ENCODE measurements at places on chromosomes 12 and 14.

GRCh38 chr14:106837870-106838269 lies 1311.5 kb downstream of the TMEM121 start:
- no peak for DNase-seq

DNA sequence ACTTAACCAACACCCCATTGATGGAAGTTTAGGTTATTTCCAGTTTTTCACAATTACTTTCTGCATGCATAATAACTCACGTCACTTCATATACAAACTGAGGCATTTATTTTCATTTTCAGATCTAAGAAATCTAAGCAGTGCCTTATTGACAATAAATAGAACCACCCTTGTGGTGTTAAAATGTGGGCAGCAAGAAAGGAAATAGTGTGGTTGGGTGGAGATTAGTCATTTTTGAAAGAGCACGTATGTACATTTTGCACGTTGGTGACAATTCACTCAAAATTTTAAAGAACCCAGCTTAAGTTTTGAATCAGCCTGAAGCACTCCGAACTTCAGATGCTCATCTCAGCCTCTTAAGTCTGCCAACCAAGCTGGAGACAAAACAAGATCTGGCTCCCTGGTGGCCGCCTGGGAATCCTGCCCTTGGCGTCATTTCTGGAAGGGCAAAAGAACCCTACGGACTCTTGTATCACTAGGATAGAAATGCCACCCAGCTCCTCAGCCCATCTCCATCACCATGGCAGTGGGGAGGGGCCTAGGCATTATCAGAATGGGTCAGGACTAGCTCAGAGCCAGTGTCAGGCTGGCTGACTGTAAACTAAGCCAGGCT lies 89.5 kb upstream of the BCL2L14 start:
- no peak for DNase-seq

DNA sequence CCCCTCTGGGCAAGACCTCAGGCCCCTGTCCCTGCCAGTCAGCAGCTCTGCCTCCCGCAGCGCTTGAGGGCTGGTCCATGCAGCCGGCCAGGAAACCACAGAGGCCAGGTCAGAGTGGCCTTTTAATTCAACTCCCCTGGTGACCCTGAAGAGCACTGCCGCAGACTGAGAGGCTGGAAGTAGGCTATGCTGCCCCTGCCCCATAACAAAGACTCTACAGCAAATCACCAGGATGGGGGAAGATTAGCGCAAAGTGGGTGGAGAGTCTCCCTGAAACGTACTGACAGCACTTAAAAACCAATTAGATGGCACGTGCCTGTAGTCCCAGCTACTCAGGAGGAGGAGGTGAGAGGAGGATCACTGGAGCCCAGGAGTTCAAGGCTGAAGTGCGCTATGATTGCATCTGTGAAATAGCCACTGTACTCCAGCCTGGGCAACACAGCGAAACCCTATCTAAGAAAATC lies 70.5 kb downstream of the ITPK1 start:
- DNase-seq = no peak

- DNase-seq = no peak
Observed at GRCh38 chr12:15700595-15700994, 88.6 kb downstream of the EPS8 start.

DNA sequence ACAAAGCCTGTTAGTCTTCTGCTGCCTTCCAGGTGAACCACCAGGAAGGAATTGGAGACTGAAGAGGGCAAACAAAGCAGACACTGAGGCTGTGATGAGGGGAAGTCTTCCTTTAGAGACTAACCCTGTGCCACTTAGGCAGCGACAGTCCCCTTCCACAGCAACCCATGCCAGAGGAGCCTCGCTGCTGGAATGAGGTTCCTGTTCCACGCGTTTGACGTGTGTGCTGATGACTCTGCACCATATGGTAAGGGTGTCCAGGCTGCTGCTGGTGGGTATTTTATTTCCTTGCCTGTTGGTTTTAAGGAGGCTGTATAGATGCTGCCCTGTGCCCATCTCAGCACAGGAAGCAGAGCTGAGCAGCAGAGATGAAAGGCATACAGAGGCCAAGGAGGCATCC lies 361.9 kb upstream of the FKBP4 start:
- no peak for DNase-seq

- no peak for DNase-seq
Observed at GRCh38 chr14:74065746-74066575, 18.3 kb downstream of the ALDH6A1 start.

DNA sequence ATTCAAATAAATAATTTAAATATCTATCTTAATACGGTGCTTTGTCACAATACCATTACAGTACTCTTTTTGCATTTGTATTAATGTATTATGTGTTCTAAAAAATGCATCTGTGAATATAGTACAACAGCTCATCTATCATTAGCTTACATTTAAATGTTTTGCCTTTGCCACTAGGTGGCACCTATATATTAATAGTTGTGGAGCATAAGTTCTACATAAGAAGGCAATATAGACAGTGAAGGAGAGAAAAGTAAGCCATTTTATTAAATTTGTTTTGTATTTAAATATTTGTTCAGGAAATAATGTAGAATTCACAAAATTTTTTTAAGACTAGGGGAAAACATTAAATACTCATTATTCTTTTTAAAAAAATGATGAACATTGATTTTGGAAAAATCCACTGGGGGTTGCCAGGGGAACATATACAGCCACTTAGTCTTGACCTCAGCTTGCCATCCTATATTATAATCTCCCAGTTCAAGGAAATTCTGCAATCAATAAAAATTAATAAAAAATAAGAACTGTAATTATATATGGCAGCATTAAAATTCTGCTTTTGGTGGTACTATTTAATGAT lies 9.8 kb downstream of the CCER1 start:
- DNase-seq = peak; percentile 47

GRCh38 chr12:69067713-69068112 lies 134.7 kb upstream of the CPM start:
- DNase-seq = no peak

DNA sequence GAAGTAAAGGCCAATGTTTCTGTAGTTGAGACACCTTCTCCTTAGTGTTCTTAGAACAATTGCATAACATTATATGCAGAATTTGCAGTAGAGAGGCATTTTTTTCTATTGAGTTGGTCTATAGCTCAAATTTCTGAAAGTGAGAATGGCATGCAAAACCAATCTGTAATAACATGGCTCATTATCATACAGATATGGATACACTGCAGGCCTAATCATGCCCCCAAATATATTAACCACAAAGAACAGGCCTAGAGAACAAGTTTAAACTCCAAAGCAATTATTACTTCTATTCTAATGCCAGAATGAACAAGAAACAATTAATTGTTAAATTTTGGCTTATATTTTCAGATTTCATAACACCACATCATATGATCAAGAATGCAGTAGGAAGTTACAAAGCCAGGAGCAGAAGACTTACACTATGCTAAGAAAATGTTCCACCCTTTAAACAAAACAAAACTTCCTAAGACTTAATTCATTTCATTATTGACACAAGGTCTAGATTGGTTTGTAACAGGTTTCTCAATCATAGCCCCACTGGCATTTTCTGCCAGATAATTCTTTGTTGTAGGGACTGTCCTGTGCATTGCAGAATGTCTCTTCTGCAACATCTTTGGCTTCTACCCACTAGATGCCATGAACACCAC lies 26.9 kb downstream of the TMTC1 start:
- no peak for DNase-seq

DNA sequence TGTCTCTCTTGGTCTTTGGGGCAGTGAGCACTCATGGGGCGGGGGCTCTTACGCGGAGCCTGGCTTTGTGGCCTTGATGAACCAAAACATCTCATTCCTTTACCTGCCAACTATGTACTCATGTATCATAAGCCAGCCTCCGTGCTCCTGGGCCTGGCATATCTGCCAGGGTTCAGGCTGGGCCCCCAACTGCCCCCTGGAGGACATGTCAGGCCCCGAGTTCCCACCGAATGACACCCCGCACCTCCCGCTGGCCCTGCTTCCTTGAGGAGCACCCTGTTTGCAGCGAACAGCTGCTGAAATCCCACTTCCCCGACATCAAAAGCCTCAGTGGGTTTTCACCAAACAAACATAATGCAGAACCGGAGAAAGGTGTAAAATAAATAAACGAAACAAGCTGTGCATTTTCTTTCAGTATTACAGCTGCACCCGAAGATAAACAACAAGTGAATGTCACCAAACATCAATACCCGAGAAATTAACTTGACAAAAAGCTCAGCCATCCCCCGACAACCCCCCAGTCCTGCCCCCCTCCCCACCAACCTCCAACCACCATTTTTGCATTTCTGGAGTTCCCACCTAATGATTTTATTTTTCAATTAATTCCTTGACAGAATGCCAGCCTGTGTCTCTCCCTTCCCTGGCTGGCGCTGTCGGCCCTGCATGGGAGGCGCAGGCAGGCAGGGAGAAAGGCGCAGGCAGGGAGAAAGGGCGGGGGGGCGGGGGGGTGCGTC lies 139.2 kb downstream of the RBM19 start:
- DNase-seq = no peak

DNA sequence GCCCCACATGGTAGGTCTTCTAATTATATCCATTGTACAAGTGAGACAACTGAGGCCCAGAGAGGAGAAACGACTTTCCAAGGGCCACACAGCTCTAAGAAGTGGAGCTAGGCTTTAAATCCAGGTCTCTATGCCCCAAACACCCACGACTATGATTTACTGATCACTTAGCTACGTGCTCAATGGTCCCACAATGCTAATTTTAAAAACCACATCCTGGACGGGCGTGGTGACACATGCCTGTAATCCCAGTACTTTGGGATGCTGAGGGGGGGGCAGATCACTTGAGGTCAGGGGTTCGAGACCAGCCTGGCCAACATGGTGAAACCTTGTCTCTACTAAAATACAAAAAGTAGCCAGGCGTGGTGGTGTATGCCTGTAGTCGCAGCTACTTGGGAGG lies 8.4 kb upstream of the MLEC start:
- DNase-seq = no peak

DNA sequence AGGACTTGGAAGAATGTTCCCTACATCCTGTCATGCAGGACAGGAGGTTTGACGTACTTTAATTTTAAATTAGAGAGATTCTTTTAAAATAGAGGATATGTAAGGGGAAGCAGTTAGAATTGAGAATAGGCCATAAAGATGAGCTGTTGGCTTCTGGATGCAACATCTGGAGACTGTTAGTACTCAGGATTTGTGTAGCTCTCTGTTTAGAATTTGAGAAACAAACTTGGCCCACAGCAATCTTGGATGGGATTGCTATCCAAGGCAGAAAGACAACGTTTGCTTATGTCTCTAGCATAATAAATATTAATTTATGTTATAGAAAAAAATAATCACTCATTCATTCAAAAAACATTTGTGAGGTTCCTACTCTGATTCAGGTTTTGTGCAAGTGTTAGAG lies 398.4 kb upstream of the NOVA1 start:
- no peak for DNase-seq

- DNase-seq = no peak
Observed at GRCh38 chr12:122893208-122894153, 2.4 kb downstream of the VPS37B start.

DNA sequence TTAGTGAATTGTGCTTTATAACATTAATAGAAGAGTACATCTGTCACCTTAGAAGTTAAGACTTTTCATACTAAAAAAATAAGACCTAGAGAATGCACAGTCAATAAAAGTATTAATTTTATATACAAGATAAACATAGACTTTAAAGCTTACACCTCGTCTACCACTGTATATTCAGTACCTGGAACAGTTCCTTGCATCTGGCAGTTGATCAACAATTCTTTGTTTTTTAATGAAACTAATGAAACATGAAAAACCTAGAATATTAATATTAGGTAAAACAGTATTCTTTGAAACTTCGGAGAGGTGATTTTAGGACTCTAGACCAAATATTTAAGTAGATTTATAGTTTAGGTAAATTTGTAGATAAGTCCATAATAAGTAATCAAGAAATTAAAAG lies 4.3 kb downstream of the GOLT1B start:
- no peak for DNase-seq

DNA sequence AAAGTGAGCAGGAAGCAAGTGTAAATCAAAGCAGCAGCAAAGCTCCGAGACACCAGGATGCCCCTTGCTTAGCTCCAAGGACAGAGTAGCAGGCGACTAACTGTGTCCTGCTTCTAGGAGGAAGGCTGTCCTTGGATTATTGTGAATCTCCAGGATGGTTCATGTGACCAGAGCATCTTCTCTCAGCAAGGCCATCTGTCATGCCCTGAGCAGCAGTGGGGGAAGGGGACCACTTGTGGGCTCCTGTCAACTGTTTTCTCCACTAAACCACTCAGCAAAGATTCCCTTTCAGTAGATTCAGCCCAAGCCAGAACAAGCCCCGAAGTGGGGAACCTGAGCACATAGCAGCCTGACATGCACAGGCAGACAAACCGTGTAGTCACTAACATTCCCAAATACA lies 19.4 kb downstream of the MAP3K9 start:
- DNase-seq = no peak

DNA sequence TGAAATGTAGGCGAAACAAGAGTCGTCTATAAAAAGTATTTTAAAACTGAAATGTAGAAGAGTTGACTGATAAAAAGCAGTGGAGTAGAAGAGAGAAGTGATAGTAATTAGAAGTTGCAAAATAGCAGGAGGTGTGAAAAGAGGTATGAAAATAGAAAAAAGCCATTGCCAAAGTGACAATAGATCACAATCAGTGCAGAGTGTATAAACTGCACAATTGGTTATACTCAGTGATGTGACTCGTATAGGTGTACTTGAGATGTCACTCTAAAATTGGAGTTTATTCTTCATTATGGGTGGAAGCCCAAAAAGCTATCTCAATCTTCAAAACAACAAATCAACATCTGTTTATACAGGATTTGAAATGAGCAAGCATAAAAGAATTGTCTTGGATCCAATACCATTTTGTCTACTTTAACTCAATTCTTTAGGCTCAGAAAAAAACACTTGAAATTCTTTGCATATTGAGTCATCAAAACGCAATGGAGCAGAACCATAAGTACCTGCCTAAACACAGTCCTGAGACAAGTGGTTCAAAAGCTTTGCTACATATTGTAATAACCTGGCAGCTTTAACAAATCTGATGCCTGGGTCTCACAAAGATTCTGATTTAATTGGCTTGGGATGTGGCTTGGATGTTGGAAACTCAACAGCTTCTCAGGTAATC lies 8.8 kb downstream of the IKBIP start:
- no peak for DNase-seq

- DNase-seq = no peak
Observed at GRCh38 chr12:107287436-107288413, 194.4 kb upstream of the CRY1 start.

GRCh38 chr12:115830633-115831032 lies 446.9 kb downstream of the MED13L start:
- no peak for DNase-seq

DNA sequence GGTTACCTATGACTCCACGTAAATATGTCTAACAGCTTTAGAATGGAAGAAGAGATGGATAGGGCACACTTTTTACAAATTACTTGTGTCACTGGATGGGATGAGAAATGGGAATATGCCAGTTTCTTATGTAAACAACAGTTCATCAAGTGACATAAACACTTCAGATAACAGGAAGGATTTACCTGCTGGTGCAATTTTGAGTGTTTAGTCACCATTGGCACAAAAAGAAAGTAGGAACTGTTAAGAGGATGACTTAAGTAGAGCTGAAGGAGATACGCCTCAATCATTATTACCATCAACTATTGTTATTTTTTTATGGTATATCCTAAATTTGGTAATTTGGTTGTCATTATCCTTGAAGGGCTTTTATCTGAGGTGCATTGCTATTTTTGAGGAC lies 83.2 kb downstream of the RMST start:
- DNase-seq = no peak

GRCh38 chr14:76597387-76597786 lies 163.9 kb upstream of the VASH1 start:
- no peak for DNase-seq

- DNase-seq = no peak
Observed at GRCh38 chr12:80756875-80757274, 40.2 kb downstream of the MYF5 start.

- no peak for DNase-seq
Observed at GRCh38 chr12:53489242-53489864, 9.9 kb downstream of the MAP3K12 start.

GRCh38 chr14:85293612-85294234 lies 236.2 kb upstream of the FLRT2 start:
- no peak for DNase-seq
